EH (cell line): ENCODE measurements at places on chromosomes 2 and 18.
A peak's percentile ranks its signal among the peaks of the same experiment; 100 is the strongest.

DNA sequence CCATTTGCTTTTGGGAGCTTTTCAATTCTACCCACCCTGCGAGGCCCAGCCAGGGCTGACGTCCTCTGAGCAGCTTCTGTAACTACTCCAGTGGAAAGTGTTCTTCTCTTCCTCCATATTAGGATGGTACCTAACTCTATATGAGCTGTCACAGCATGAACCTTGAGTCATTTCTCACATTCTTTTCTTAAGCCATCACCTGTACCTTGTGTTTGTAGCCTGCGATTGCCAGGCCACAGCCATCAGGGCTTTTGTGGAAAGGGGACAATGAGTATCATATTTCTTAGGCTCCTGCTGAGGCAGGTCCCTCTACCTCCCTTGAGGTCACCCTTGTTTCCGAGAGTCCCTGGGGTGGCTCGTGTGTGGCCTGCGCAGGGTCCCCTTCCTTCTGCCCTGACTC is 144.5 kb upstream of the DLX2 start:
- DNase-seq = no peak

DNA sequence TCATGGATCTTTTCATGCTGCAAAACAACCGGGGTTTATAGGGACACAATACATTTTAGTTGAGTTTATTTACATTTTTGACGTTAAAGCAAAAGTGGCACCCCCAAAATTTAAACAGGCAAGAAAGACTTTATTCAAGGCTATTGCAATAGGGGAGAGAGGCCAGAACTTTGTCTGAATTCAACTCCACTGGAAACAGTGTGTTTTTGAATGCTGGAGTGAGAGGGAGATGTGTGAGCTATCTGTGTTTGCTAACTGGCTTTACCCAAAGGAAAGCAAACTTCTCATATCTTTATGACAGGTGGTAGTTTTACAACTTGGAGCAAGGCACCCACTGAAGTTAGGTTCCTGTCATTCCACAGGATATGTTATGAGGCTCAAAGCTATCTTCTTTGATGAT is 207.4 kb downstream of the AGPS start:
- DNase-seq = no peak

DNA sequence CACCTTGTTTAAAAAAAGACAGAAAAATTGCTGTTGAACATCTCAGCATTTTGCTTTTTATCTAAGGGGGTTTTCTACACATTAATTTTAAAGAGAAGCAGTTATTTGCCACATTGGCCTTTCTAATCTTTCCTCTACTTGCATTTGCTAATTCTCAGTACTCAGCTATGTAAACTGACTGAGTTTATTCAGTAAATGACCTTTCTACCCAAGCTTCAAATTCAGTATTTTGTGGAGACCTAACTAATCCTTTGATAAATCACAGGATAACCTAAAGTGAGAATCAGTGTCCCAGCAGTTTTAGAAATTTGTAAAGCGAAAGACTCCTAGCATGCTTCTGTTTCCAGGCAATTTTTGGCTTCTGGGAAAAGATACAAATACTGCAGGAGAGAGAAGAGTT is 288.4 kb downstream of the ASXL3 start:
- no peak for DNase-seq

DNA sequence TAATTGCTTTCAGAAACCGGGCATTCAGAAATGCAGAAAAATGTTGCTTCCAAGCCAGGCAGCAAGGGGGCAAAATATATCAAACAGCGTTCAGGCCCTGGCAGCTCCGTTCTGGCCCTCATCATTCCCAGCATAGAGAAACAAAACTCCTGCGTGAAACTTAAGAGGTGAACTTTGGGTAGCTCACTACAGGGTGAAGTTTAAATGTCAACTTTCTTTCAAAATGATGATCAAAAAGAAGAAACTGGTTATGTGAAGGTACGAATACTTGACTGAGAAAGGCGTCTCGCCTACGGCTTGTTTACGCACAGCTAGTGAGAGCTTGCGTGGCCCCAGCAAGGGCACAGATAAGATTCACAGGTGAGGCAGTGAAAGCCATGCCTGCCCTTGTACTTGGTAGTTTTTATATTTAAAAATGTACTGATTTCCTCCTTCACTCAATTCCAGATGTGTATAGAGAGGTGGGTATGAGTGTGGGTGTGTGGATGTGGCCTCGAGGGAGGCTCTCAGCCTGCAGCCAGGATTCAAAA is 127.5 kb downstream of the NFATC1 start:
- no peak for DNase-seq

- no peak for DNase-seq
Measured at GRCh38 chr2:45285771-45286390, 276.6 kb upstream of the SIX2 start.

DNA sequence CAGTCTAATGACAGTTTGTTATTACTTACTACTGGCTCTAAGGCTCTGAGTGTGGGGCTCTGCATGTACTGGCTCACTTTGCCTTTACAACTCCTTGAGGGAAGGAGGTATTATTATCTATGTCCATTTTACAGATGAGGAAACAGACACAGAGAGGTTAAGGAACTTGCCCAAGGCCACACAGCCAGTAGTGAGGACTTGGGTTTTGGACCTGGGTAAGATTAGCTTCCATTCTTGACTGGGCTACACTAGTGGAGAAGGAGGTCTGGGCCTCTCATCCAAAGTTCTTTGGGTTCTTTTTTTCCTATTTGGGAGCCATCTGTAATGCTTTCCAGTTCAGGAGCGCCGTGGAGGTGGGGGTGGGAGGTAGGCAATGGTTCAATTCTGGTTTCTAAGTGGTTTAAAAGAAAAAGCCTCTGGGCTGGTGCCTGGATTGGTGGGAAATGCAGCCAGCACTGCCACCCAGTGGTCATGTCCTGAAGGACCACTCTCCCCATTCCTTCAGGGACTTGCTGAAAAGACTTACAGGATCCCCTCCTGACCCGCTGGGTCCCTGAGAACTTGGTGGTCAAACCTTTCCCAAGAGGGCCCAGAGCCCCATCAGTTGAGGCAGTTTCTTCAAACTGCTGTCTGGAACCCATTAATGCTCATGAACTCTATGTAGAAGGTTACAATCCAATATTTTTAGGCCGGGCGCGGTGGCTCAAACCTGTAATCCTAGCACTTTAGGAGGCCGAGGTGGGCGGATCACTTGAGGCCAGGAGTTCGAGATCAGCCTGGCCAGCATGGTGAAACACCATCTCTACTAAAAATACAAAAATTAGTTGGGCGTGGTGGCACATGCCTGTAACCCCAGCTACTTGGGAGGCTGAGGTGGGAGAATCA is 38.6 kb upstream of the NOTO start:
- peak; percentile 76 for DNase-seq

DNA sequence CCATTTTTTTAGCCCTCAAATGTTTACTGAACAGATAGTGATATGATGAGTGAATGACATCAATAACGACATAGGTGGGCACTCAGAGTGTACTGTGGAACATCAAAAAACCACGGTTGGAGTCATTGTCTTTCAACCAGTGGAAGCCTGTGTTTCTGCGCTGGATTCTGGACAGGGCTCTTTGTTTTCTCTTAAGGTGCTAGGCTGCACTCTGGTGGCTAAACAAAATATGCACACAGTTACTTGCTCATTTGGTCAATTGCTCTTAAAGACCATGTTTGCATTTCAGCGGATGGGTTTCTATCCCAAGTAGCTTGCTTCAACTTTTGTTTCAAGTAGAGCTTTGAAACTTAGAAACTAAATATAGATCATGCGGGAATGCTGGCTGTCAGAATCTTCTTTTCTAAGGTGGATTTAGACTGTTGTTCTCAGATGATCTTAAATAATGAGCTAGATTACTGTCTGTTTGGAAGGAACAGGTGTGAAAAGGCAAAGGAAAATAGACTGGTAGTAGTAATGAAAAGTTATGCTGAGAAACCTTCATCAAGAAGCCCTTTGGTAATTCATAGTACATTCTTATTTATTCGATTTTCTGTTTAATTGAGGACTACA is 48.5 kb upstream of the LYPD6B start:
- peak; percentile 79 for DNase-seq

DNA sequence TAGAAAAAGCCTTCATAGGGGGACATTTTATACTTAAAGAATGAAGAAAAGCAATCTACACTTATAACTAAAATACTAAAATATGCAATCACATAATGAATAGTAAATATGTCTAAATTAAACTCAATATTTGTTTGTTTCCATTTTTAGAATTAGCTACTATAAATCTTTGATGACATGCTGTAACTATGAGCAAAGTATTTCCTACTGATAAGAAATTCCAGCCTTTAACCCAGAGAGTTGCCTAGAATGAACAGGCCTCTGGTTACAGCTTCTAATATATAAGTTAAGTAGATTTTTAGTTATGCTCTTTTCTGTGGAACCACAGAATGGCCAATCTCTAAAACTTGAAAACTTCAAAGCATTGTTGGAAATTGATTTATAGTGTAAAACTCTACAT is 1465.6 kb upstream of the ZEB2 start:
- DNase-seq = no peak

DNA sequence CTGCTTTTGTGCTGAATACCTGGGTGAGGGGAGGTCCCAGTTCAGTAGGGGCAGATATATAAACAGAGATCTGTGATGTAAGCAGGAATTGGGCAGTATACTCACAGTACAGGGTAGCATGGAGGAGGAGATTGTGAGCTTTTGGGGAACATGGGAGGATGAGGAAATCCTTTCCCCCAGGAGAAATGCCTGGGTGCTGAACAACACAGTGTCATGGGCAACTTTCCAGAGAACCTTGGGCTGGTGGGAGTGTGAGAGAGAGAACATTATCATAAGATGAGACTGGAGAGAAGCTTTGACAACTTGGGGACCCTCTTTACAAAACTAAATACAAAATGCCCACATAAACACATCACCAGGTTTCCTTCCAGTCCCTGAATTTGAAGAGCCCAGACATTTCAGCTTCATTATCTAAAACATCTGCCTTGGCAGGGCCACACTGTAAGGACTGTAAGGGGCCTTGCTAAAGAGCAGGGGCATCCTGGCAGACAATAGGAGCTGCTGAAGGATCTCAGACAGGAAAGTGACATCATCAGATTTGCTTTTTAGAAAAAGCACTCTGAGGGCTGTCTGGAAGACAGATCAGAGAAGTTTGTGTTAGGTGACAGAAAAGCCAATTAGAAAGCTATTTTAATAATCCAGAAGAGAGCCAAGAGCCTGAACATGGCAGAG is 303.1 kb upstream of the FBXO11 start:
- DNase-seq = peak; percentile 82

GRCh38 chr2:8028981-8029380 is 652.9 kb upstream of the ID2 start:
- DNase-seq = no peak

DNA sequence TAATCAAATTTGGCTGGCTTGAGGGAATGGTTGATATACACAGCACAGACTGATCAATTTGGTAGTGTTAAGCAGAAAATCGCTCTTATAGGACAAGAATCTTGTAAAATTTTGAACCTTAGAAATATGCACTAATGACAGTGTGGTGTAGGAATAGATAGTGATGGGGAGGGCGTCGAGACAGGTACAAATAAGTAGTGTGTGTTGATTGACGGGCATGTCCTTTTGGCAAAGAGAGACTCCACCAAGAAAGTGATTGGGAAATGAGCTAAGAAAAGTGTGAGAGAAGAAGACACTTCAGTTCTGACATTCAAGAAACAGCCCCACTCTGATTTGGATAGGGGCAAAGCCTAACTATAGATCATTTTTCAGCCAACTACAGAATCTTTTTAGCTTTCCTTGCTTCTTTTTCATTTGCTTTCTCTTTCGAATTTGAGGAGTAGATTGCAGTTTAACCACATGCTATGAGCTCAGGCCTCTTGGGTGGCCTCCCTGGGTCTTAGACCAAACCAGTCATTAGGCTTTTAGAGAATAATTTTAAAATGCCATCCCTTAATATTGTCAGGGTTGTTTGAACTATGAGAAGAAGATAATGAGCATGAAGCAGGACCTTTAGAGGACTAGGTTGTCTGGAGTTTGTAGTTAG is 127.1 kb downstream of the CERS6 start:
- peak; percentile 32 for DNase-seq

GRCh38 chr2:79576451-79576850 is 63.6 kb downstream of the CTNNA2 start:
- no peak for DNase-seq

- peak; percentile 64 for DNase-seq
Measured at GRCh38 chr2:40554665-40555294, 102.9 kb upstream of the SLC8A1 start.

- DNase-seq = no peak
Measured at GRCh38 chr18:44848644-44849335, 168.1 kb downstream of the SETBP1 start.

DNA sequence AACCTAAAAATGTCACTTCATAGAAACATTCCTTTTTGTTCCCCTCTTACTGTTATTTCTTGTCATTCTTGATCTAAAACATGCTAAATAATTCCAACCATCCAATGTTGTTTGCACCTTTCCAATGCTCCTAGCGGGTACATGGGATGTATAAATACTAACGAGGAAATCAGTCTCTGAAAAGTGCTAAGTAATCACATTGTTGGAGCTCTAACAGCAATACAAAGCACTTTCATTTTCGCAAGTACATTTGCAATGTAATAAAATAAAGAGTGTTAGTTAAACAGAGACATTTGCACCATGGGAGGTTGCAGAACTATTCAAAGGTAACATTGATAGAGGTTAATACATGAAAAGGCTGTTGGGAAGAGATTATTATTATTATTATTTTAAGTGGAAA is 286.2 kb upstream of the ACVR2A start:
- no peak for DNase-seq

DNA sequence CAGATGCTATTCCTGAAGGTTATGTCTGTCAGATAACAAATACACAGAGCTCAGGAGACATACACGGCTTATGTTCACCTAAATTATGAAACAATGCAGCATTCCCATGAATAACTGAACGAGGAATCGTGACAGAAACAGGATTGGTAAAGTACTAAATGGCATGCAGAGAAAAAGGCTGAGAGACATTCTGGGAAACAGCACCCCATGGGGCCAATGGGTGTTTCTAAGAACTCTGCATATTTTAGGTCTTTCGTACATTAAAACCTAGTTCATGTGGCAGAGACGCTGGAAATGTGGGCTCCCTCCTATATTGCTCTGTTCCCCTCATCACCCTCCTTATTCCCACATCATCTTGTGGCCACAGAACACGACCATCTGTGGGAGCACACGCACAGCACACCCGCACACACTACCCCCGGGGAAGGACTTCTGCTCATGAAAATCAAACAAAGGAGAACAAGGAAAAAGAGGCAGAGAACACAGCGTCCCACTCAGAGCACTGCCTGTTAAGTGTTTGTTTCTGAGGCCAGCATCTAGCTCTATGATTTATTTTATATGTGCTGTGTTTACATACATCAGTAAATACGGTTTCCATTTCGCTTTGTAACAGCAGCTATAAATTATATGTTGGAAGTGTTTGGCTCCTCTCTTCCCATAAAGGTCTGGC is 143.6 kb downstream of the AFF3 start:
- peak; percentile 61 for DNase-seq

- no peak for DNase-seq
Measured at GRCh38 chr2:197297266-197297665, 13.3 kb downstream of the ANKRD44 start.

GRCh38 chr18:37426586-37426985 is 139.0 kb downstream of the CELF4 start:
- DNase-seq = no peak
